ENCODE measurements at places on chromosomes 2 and 18.

GRCh38 chr18:2515908-2516625 is 55.2 kb downstream of the METTL4 start:
- peak; percentile 86 for DNase-seq

GRCh38 chr2:165007161-165007744 is 51.9 kb upstream of the SLC38A11 start:
- no peak for DNase-seq

GRCh38 chr18:59062643-59063006 is 77.1 kb upstream of the SEC11C start:
- DNase-seq, result no peak

DNA sequence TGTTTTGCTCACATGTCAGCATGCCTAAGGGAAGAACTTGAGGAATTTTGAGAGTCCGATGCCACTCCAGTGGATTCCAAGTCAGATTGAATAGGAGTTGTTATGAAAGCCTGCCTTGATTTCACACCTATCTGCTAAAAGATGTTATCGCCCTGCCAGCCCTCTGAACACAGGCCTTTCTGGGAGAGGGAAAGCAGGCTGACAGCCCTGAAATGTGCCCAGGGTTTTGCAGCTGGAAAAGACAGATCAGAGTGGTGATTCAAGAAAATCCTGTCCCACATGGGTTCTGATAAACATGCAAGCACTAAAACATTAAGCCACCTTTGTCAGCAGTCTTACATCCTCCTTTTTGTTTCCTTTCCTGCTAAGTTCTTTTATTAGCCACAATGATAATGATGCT is 1752.9 kb upstream of the CELF4 start:
- no peak for DNase-seq

DNA sequence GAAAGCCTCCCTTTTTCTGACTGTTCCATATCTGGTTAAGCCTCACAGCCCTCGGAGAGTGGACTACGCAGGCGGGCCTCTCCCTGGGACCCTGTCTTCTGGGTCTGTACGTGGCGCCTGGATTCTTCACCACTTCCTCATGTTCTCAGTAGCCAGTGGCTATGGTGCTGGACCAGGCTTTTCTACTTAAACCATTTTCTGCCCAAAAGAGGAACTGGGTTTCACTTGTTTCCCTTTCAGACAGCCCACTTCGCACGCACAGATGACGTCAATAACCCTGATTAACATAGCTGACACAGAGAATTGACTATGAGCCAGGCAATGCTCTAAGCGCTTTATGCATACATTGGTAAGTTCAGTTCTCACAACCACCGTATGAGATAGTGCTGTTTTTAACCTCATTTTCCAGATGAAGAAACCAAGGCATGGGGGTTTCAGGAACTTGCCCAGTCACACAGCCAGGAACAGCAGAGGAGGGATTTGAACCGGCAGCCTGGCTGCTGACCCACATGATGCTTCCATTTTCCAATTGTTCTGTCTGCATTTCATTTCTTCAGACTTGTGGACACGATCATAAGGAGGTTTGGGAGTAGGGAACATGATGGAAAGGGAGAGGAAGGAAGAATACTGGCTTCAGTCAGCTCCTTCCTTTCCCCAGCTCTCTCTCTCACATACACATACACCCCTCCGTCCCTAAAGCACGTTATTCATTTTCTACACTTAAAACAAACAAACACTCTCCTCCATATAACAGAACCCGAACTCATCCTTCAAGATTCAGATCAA is 41.7 kb downstream of the MYOM1 start:
- peak; percentile 16 for DNase-seq

GRCh38 chr2:123080331-123080730 is 944.8 kb upstream of the CNTNAP5 start:
- peak; percentile 47 for DNase-seq

DNA sequence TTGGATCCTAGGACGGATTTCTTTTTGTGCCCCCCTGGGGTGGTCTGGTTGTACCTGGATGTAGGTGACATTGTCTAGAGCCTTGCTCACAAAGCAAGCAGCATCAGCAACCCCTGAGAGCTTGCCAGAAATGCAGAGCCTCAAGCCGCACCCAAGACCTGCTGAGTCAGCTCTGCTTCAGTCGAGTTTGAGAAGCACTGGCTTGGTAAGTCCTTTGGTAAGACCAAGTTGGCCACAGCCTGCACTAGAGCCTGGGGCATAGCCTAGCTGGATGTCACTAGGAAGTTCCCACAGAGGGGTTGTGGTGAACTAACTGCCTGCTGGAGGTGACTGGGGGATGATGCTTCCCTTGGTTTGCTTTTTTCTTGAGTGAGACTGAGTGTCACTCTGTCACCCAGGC is 6.2 kb downstream of the ABCG5 start:
- no peak for DNase-seq

GRCh38 chr2:183359867-183360266 is 235.6 kb downstream of the NUP35 start:
- peak; percentile 27 for DNase-seq

DNA sequence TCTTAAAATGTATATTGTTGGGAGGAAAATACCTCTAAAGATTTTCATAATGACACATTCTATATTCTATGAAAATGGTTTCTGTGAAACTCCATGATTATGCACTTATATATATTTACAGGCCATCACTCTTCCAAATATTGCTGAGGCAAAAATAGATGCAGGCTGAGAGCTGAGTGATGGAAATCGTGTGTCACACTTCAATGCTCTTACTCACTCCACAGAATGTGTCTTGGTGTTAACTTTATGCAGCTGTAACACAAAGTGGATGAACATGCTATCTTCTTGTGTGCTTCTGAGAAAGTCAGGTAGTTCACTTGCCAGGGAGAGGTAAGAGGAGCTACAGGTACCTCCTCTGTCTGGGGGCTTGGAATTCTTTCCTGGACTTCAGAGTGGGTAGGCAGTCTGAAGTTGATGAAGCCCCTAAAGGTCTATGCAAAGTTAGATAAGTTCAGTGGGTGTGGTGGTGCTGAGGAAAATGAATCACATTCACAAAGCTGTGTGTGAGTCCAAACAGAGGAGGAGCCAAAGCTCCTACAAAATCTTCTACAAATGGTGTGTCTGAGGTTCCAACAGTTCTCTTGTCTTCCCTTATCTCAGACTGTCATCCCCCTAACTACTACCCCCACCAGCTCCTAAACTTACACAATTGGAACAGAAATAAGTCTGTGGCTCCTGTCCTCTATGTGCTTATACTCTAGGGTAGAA is 74.2 kb upstream of the ST6GAL2 start:
- DNase-seq, result no peak

- DNase-seq, result no peak
Observed at GRCh38 chr2:126750506-126750905, 94.5 kb downstream of the GYPC start.

- DNase-seq, result peak; percentile 51
Observed at GRCh38 chr2:55101466-55101865, 51.2 kb upstream of the RTN4 start.

- DNase-seq, result no peak
Observed at GRCh38 chr2:10012963-10013461, 30.3 kb upstream of the KLF11 start.

- peak; percentile 12 for DNase-seq
Observed at GRCh38 chr2:112001136-112001715, 53.8 kb upstream of the TMEM87B start.

- DNase-seq, result no peak
Observed at GRCh38 chr18:52995875-52996274, 655.9 kb downstream of the DCC start.

DNA sequence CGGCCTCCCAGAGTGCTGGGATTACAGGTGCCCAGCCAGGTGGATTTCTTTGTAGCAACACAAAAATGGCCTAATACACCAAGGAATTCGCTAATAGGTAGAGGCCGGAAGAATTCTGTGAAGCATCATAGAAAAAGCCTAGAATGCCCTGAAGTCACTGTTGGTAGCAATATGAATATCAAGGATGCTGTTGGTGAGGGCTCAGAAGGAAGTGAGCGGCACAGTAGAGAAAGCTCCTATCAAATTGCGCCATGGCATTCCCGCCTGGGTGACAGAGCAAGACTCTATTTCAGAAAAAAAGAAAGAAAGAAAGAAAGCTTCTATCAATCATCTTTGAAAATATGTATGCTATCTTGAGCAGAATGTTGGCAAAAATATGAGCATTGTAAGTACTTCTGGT is 23.8 kb downstream of the GALNT5 start:
- no peak for DNase-seq

DNA sequence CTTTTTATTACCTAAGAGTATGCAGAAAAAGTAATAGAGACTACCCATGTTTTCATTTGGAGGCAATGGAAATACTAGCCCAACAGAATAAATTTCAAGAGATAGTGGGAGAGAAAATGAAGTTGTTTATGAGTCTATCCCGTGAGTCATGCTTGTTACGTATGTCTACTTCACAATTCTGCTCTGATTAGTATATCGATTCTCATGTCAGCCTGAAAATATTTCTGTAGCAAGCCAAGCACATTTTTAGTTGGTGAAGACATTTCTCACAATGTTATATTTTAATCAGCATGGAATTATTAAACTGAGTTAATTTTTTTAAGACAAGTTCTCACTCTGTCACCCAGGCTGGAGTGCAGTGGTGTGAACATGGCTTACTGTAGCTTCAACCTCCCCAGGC is 346.1 kb downstream of the RPRM start:
- no peak for DNase-seq

DNA sequence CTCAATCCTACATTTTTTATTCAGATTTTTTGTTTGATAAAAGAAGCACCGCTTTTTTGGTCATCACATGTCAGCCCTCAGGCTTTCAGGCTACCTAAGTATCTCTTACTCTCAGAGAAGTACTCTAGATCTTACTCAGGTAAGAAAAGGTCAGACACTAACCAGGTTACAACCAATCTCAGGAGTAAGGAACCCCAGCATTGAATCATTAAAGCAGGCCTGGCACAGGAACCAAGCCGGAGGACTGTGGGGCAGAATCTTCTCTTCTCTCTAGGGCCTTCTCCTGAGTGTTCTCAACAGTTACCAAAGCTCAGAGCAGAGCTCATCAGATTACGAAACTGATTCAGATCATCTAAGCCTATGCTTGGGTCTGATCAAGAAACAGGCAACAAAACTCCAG is 28.2 kb downstream of the RBMS1 start:
- no peak for DNase-seq

- DNase-seq, result no peak
Observed at GRCh38 chr2:70903171-70903570, 32.5 kb upstream of the ATP6V1B1 start.

DNA sequence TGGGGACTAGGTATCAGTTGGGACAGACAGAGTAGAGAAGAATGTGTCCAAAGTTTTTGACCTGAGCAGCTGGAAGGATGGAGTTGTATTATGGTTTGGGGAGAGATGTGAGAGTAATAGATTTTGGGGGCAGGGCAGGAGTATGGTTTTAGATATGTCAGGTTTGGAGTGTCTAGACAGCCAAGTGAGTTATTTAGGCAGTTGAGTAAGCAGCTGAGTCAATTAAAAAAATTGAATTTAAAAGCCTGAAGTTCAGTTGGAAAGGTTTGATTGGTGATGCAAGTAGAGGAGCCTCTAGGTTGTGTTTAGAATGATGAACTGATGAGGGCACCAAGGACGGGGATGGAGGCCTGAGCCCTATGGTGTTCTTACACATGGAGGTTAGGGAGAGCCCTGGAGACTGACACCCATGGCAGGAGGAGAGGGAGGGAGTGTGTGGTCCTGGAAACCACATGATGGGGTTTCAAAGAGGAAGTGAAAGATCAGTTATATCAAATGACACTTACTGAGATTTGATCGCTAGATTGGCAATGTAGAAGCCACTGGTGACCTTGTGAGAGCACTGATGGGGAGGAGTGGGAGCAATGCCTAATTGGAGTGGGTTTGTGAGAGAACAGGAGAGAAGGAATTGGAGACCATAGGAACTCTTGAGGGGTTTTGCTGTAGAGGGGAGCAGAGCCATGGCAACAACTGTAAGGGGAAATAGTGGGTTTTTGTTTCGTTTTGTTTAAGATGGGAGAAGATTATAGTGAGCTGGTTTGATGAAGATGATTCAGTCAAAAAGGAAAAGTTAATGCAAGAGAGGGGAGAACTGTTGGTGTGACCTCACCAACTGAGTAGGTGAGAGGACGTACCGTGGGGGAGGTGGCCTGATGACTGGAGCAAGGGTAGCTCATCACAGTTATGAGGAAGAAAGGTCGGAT is 10.3 kb downstream of the ITGA6 start:
- DNase-seq, result no peak

DNA sequence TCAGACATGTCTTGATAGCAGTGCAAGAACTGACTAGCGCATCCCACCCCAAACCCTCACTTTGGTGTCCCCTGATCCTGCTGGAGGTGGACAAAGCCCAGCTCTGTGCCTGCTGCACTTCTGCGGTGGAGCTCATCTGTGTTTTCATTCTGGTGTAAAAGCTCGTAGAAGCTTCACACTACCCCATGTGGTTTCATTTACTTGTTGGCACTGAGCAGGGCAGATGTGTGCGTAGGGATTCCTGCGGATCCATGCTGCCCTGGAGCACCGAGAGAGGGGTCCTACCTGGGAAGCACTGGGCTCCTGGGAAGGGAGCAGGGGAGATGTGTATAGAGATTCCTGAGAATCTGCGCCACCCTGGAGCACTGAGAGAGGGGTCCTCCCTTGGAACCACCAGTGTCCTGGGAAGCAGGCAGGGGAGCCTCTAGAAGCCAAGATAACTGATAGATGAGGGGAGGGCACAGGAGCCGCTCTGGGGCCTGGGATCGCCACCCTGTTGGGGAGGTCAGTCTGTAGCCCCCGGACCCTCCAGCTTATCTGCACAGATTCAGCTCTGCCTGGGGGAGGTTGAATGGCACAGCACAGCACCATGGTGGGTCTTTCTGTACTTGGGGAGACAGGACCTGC is 106.9 kb upstream of the OTOS start:
- DNase-seq, result no peak

DNA sequence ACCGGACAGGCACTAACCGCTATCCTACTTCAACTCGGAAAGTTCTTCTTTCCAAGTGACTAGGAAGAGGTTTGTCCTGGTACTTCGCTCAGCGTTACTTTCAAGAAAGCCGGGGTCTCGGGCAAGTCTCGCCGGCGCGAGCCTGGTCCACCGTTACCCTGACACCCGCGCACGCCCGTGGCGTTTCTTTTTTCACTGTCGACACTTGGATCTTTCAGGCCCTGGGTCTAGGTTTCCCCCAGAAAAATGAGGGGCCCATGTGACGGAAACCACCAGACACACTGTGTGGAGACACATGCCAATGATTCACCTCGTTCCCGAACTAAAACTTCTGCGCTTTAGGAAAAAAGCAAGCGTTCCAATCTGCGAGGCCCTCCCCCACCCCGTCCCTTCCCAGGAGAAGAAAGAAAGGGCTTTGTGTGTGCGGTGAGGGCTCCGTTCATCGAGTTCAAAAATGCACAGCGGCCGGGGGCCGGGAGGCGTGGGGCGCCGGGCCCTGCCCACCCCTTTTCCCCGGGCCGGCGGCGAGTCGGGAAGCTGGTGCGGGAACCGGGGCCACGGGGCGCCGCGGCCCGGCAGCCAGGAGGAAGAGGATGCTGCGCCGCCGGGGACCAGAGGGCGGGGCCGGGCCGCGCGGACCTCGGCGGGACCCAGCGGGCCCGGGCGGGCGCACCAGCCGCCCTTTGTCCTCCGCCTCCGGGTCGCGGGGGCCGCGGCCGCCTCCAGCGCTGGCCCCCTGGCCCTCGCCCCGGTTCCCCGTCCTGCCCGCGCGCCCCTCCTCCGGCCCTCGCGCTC is 2.6 kb downstream of the ZNF521 start:
- peak; percentile 54 for DNase-seq
